ACHN (cell line): ENCODE measurements at places on chromosomes 6 and 20.

DNA sequence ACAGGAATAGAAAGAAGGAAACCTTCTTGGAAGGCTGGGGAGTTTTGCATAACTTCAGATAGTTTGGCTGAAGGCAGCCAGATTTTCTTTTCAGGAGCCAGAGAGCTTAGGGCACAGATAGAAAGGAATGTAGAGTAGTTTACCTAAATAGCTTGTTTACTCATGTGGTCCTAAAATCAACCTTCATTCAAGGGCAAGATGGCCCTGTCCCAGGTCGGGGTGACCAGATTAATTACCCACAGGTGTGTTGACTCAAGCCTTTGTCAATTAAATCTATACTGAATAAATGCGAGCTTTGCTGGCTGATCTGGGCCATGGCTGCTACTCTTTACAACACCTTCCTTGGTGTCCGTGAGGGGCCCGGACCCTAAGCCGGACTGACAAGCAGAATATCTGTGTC is 792.0 kb upstream of the MAN1A1 start:
- no peak for DNase-seq

- no peak for DNase-seq
Measured at GRCh38 chr20:38885357-38885756, 40.9 kb upstream of the FAM83D start.

DNA sequence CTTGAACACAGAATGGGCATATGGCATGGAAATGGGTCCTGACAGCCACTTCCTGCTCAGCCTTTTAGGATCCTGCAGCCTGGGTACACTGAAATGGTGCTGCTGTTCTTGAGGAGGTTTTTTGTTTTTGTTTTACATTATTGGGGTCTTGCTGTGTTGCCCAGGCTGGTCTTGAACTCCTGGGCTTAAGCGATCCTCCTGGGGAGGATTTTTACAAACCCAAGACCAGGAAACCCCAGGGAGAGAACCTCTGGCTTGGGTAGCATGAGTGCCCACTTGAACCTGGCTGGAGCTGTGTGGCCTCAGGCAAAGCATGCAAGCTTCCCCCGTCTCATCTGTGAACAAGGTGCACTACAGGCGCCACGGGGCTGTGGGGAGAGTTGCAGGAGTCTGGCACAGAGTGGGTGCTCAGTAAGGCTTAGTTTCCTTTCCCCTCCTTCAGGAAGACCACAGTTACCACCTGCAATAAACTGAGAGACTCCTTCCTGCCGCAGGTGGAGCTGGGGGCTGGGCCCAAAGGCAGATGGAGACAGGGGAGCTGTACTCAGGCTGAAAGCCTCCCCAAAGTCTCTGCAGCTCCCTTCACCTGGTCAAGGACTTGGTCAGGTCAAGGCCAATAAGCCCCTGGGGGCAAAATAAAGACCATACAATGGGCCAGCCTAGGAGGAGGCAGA is 1.8 kb downstream of the SLA2 start:
- no peak for DNase-seq

DNA sequence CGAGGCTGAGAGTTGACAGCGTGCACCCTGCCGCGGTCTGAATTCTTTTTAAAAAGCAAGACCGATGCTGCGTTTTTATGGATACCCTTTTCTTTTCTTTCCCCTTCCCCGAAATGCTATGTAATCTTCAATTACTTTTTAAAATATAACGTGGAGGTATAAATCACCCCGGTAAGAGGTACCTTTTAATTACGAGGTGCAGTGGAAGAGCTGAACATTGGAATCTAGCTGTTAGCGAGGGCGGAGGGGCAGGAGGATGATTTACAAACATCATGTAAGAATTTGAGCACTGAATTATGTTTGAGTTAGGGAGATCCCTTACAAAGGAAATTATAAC is 1.2 kb downstream of the EYA2 start:
- DNase-seq: no peak

DNA sequence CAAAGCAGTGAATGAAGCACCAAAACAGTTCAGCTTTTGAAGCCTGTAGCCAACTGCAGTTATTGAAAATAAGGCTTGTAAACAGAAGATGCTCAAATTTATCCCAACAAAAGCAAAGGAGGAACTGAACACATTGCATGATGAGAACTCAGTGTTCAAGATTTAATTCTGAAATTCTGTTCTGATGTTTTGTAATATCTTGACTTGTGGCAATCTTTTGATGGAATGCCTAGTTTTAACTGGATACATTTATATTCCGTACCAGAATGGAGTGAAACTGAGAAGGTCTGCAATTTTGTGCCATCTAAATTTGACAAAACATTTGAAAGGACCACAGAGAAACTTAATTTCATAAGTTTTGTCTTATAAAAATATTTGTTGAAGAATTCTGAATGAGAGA is 17.5 kb downstream of the FYN start:
- DNase-seq: no peak

- no peak for DNase-seq
Measured at GRCh38 chr6:3351105-3351676, 92.4 kb downstream of the PSMG4 start.

DNA sequence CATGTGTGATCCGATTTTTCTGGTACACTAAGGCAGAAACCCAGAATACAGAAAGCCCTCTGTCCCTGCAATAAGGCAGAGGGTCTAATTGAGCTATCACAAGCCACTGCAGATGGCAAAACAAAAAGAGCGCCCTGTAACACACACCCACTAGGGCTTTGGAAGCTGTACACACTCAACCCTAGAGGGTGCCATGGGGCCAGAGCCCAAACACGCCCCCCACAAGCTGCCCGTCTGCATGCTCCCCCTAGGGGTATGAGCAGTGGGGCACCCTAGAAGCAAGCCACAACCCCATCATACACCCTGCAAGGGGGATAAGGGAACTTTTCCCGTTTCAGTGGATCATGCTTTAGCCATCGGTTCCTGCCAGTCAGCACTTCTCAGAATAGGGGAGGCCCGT is 62.2 kb upstream of the PDE10A start:
- DNase-seq: peak; percentile 19

DNA sequence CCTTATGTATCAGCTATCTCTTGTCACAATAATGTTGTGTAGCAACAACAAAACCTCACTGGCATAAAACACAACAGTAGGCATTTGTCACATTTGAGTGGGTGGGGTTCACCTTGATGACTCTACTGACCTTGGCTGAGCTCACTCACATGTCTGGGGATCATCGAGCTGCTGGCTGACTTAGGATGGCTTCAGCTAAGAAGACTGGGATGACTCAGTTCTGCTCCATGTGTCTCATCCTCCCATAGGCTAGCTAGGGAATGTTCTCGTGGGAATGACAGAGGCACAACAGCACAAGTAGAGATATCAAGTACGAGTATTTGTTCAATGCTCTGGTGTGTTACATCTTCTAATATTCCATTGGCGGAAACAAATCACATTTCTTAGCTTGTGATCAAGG is 167.9 kb downstream of the PLCB1 start:
- no peak for DNase-seq

DNA sequence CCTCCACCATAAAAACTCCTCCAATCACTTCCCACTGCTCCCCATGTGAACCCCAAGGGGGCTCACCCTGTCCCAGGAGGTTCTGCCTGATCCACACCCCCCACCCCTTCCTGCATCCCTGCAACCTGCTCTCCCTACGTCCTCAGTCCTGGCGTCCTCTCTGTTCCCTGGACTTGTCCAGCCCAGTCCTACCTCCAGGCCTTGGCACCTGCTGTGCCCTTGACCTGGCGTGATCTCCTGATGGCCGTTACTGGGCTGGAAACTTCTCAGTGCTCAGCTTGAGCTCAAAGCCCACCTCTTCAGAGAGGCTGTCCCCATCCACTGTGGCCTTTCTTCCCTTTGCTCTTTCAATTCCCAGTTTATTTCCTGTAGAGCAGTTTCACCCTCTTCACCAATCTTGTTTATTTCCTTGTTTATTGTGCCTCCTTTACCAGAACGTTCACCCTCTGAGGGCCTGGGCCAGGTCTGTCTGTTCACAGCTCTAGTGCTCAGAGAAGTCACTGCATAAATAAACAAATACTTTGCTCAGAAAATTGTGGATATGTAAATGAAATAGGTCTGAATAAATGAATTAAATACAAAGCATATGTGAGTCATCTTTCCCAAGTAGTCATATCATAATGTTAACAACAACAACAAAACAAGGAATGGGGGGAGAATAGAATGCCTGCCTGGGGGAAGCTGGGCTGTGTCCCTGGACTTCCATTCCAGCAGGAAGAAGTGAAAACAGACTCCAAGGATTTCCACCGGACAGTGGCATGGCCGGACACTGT is 175.7 kb upstream of the SULF2 start:
- no peak for DNase-seq

DNA sequence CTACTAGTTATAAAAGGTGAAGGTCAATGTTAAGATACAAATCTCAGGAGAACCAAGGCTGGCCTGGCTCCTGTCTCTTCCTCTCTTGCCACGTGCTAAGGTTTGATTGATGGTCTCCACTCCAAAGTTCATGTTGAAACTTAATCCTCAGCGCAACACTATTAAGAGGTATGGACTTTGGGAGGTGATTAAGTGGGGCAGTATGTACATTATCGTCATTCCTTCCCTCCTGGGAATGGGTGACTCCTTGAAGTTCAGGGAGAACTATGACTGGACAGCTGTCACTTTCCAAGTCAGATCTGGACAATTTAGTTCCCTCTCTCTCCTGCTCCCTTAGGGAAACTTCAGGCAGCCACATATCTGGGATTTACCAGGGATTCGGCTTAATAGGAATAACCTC is 50.5 kb downstream of the KCNK5 start:
- DNase-seq: no peak

- no peak for DNase-seq
Measured at GRCh38 chr20:12627485-12627884, 381.3 kb upstream of the SPTLC3 start.

DNA sequence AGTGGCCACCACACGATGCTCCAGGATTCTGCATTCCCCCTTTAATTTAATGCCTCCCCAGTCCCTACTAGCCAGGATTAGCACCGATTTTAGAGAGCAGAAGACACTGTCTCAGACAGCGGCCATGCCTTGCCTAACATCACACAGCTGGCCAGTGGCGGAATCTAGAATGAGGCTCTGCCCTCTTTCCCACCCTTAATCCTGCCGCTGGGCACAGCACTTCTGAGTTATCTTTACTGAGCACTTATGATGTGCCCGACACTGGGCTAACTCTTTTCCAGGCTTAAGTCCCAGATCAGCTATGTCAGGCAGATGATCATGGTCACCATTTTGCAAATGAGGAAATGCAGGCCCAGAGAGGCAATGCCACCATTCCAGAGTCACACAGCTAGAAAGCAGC is 5.6 kb upstream of the BPIFA2 start:
- no peak for DNase-seq

- no peak for DNase-seq
Measured at GRCh38 chr6:15458021-15458459, 204.8 kb downstream of the DTNBP1 start.

GRCh38 chr6:12718015-12718414 is 1.4 kb downstream of the PHACTR1 start:
- DNase-seq: peak; percentile 17

DNA sequence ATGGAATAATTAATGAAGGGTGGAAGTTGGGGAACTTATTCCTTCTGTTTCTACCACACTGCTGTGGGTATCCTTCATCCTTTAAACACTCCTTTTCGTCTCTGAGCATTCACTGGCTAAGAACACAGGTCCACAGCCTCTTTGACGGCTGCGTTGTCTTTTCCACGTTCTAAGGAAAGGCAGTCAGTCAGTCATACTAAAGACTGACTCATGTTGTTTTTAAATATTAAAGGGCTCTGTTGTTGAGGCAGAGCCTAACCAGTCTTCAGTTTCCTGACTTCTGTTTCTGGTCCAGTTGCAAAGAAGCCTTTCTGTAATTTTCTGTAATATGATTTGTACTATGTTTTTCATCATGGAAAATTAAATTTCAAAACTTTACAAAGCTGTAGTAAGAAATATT is 48.0 kb downstream of the UST start:
- no peak for DNase-seq

DNA sequence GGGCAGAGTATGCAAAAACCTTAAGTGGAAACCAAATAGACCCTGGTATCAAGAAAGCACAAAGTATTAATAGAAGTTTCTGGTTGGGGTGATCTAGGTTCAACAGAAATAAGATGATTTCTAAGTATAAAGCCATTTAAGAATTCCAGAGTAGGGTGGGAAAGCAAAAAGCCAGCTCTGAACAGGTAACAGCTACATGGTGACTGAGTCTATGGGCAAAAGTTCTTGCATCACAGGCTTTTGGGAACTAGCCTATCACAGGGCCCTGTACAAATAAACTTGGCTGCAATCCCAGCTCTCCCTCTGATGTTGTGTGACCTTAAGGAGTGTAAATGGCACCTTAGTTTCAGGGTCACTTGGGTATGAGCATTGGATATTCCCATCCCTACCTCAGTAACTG is 5.5 kb downstream of the TCF19 start:
- DNase-seq: no peak

DNA sequence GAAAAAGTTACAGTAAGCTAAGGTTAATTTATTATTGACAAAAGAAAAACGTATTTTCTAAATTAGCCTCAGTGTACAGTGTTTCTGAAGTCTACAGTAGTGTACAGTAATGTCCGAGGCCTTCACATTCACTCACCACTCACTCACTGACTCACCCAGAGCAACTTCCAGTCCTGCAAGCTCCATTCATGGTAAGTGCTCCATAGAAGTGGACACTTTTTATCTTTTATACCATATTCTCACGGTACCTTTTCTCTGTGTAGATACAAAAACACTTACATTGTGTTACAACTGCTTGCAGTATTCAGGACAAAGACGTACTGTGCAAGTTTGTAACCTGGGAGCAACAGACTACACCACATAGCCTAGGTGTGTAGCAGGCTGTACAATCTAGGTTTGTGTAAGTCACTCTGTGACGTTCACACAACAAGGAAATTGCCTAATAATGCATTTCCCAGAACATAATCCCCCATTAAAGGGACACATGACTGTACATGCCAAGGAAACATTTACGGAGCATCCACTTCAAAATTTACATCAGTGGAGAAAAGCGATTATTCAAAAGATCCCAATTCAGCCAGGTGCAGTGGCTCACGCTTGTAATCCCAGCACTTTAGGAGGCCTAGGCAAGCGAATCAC is 133.4 kb downstream of the BANF2 start:
- no peak for DNase-seq

DNA sequence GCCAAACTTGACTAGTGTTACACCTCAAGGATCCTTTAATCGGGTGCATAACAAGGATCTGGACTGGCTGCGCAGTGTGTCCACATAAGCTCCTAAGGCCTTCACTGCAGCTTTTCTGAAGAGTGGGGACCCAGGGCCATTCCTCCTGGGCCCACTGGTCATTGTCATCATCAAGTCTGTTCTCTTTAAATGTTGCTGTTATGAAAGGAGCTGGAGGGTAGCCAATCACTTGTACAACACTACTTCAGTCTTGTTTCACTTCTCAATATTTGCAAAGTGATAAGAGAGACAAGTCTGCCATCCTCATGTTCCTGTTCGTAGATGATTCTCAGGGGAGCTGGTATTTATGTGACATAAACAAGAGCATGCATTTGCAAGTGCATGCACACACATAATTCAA is 149.8 kb downstream of the SYNDIG1 start:
- DNase-seq: no peak
